H7 (cell line): ENCODE measurements at places on chromosomes 6 and 20. TPM values are rescaled to one million over a fixed set of nuclear protein-coding genes. Genes with fewer than 3 reads are reported as not detected.

GRCh38 chr20:64276817-64277216, 21.3 kb downstream of the PCMTD2 start:
- DNase-seq = no peak

- DNase-seq = no peak
Measured at GRCh38 chr6:44906761-44907160, 421.4 kb upstream of the RUNX2 start.

- no peak for DNase-seq
Measured at GRCh38 chr6:398558-399078, 7.1 kb downstream of the IRF4 start.

DNA sequence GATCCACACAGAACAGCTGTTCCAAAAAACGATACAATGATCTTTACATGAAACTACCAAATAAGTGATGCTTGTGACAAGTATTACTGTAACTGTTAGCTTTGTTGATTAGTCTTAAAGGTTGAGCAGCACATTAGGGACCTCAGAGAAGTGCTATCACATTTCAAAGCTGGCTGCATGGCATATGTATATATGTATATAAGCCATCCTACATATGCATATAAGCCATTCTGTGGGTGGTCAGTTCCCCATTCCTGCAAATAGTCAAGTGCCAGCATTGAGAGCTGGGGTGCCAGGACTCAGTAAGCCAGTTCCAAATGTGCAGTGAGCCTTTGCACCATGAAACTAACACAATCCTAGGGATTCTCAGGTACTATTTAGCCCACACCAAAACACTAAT, 296.3 kb downstream of the FOXC1 start:
- DNase-seq = no peak

GRCh38 chr6:89183294-89183693, 33.9 kb downstream of the GABRR1 start:
- no peak for DNase-seq

Gene AAR2
- 32.1 and 38.4 TPM in 2 replicates for total RNA-seq

Gene GPSM3
- total RNA-seq = 21.2 and 26.8 TPM in 2 replicates

- no peak for DNase-seq
Measured at GRCh38 chr20:47816487-47817451, 31.5 kb upstream of the SULF2 start.
